ENCODE measurements at places on chromosomes 7 and 10.

- no peak for DNase-seq
Observed at GRCh38 chr7:93249491-93250148, 17.5 kb downstream of the VPS50 start.

- no peak for DNase-seq
Observed at GRCh38 chr10:24363070-24363469, 154.1 kb downstream of the KIAA1217 start.

DNA sequence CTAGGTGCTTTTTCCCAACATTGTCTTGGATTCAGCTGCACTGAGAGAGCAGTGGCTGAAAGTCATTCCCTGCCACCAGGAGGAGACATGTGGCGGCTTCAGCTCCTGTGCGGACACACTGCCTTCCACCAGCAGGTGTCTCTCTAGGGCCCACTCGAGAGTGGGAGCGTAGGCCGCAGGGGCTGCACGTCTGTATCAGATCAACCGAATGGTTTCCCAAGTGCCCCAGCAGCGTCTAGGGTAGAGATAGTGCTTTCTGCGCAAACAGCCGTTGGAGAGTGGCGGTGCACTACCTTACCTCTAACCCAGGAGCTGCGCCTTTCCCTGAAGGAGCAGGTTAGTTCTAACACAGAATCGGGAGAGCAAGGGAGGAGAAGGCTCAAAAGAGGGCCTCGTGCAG is 31.7 kb downstream of the PAPOLB start:
- peak; percentile 85 for DNase-seq

- no peak for DNase-seq
Observed at GRCh38 chr10:67575532-67575931, 120.5 kb downstream of the CTNNA3 start.

- no peak for DNase-seq
Observed at GRCh38 chr7:44229546-44230105, 28.8 kb downstream of the YKT6 start.

- DNase-seq = no peak
Observed at GRCh38 chr10:93461109-93461806, 20.9 kb downstream of the MYOF start.

- DNase-seq = no peak
Observed at GRCh38 chr7:6618621-6619020, 3.2 kb downstream of the ZNF853 start.

- no peak for DNase-seq
Observed at GRCh38 chr7:139259142-139259541, 28.1 kb downstream of the UBN2 start.

- DNase-seq = no peak
Observed at GRCh38 chr10:86233131-86233530, 133.5 kb downstream of the GRID1 start.

- no peak for DNase-seq
Observed at GRCh38 chr10:70588255-70588654, 14.3 kb downstream of the PRF1 start.

- DNase-seq = peak; percentile 27
Observed at GRCh38 chr7:14833707-14834106, 68.8 kb downstream of the DGKB start.

DNA sequence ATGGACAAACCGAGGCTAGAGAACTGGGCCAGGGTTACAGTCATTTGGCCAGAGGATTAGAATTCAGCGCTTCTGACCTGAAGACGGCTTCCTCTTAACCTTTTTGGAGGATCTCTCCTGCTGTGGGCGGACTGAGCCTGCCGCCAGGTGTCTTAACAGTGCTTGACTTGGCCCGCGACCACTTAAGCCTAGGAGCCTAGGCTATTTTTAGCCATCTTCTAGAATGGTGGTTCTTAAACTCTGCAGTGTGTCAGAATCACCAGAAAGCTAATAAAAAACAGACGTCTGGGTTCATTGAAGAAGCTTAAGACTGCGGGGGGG is 722 bp downstream of the MDH2 start:
- DNase-seq = no peak

DNA sequence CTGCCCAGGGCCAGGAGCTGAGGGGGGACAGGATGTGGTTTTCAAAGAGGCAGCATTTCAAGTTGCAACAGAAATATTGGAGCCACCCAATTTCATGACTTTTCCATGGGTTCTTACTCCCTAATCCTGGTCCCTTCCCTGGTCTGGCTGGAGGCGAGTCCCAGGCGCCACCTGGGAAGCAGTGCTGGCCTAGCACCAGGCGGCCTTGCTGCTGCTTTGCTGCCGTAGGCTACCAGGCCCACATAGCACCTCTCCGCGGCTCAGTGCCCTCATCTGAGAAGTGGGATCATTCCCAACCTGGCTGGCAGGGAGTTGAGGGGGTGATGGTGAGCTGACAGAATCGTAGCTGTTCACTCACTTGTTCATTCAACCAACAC is 33.7 kb downstream of the ZMIZ1 start:
- no peak for DNase-seq

DNA sequence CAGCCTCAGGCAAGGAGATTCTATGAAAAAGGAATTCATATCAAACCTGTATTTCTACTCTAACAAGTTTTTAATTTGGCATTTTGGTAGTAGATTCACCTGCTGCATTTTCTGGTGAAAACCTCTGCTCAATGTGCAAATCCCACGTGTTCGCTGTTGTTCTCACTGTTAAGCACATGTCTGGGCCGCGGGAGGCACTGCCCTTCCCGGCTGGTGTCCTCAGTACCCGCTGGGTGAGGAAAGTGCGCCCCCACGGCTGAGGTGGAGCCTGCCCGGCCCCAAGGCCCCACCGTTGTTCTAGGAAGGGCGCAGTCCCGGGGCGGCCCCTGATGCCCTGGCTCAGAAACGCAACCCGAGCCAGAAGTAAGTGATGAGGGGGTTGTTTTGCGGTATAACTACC is 193.4 kb upstream of the VWC2 start:
- DNase-seq = no peak

DNA sequence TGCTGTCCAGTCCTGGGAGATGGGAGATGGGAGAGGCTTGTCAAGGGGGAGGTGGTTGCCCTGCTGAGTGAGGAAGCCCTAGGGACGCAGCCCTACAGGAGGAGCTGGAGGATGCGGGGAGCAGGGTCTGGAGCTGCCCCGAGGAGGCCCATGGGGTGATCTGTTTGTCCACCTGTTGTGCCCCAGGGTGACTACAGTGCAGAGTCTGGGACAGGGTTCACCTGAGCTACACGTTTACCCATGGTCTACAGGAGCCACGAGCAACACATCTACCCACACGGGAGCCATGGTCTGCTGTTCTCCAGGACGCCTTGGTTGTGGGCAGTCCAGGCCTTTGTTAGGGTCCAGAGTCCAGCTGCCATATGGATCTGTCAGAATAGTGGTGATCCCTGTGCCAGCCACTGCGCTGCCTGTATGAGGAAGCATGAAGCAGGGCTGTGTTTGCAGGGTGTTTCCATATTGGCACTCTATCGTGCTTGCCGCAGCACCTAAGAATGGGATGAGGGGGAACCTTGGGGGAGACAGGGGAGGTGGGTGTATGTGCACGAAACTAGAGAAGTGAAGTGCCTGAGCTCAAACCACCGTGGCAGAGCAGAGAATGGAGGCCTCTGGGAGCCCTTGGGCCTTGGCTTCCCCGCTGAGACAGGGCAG is 23.7 kb downstream of the ZNF775 start:
- no peak for DNase-seq

DNA sequence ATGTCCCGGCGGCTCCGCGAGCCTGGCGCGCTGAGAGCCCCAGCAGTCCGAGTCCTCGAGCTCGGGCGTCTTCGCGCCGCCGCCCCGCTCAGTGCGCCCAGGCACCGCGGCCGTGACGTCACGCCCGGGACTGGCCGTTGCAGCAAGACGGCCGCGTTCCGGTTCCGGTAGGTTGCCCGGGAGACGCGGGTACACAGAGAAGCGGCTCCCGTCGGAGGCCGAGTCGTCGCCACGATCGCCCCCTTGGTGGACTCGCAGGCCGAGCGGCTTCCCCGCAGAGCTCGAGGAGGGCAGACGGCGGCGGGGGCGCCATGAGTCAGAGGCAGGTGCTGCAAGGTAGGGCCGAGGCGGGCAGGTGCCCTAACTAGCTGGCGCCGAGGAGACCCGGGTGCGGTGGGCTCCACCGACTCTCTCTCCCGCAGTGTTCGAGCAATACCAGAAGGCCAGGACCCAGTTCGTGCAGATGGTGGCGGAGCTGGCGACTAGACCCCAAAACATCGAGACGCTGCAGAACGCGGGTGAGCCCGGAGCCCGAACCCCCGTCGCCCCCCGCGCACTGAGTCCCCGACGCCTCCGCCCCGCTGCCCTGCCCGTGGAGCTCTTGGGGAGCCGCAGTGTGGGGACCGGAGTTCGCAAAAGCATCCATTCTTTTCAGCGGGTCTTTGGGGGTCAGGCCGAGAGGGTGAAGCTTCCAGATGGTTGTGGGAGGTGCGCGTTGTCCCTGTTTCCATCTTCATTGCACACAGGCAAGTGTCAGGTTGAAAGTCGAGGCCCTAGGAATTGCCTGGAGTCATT is at the start of gene SPAG6:
Gene SPAG6 (plus strand): TSS at position 196 of the 795 bp plus-strand sequence. CDS start 116 bp downstream, at position 312.
- DNase-seq = no peak

Data from NT2/D1 (cell line).